Left renal pelvis (tissue), 4 donors: ENCODE measurements at places on chromosomes 2 and 18. TPM values are rescaled to one million over a fixed set of nuclear protein-coding genes. Genes with fewer than 3 reads are reported as not detected.

GRCh38 chr18:13273800-13274199, 55.2 kb downstream of the LDLRAD4 start:
- DNase-seq, result no peak

Gene VWC2L
- polyA plus RNA-seq, result not detected

Gene STK11IP
- polyA plus RNA-seq, result 39.0 TPM

Gene VAPA
- 275 TPM for polyA plus RNA-seq

GRCh38 chr2:234328444-234328990, 168.4 kb downstream of the ARL4C start:
- DNase-seq, result no peak

- no peak for DNase-seq
Measured at GRCh38 chr2:149094217-149095015, 55.9 kb downstream of the LYPD6B start.

- no peak for DNase-seq
Measured at GRCh38 chr2:203543898-203544328, 8.8 kb upstream of the RAPH1 start.

DNA sequence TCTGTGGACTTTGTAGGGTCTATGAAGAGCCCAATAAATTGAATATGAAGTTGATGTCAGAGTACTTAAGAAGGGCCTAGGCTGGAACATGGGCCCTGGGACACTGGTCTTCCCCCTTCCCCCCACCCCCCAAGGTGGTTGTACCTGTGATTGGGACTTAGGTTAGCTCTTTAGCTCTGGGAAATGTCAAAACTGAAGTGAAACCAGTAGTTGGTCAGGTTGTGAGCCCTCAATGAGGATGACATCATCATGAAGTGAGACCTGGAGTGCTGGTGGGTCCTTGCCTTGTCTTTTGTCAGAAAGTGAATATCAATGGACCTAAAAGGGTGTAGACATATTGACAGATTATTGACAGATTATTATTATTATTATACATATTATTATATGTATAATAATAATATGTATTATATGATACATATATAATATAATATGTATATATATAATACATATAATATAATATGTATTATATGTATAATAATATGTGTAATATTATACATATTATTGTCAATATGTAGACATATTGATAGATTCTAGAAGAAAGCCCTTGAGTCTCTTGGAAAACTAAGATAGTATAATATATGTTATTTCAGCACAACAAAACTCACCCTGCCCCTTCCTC, 5.4 kb downstream of the MARS2 start:
- DNase-seq, result no peak
